ENCODE measurements at places on chromosomes 6 and 20.

- peak; percentile 30 for DNase-seq
Measured at GRCh38 chr6:7992002-7992815, 72.0 kb downstream of the BLOC1S5 start.

- no peak for DNase-seq
Measured at GRCh38 chr6:134744301-134744700, 205.6 kb downstream of the ALDH8A1 start.

- no peak for DNase-seq
Measured at GRCh38 chr6:9087470-9087869, 652.1 kb upstream of the SLC35B3 start.

- peak; percentile 86 for DNase-seq
Measured at GRCh38 chr6:155328539-155329459, 14.5 kb upstream of the TFB1M start.

DNA sequence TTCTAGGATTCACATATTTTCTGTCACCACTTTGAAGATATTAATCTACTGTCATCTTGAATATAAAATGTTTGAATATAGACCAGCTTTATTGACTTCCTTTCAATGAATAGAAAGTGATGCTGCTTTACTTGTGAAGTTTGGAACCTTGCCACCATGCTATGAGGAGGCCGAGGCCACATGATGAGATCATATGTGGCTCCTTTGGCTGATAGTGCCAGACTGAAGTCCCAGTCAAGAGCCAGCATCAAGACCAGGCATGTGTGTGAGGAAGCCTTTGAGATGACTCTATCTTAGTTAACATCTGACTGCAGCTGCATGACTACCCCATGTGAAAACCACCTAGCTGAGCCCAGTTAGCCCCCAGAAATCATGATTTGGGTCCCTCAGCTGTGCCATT, 169.5 kb downstream of the OTOR start:
- no peak for DNase-seq

DNA sequence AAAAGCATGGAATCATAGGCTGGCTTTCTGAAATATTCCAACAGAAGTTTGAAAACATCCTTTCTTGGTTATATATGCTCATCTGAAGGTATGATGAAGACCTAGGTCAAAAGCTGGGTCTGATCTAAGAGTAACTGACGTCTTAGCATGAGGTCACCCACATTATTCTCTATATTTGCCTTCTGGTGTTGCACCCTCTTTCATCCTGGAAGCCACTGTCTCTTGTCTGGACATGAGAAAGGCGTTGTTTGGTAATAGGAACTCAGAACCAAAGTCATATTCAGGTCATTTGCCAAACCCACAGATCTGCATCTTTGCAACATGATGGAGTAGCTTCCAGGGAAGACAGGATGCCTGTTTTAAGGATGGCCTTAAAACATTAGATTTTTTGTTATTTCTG, 17.6 kb downstream of the GABRR1 start:
- DNase-seq, result no peak

GRCh38 chr20:36183155-36183944, 28.8 kb downstream of the EPB41L1 start:
- DNase-seq, result no peak

DNA sequence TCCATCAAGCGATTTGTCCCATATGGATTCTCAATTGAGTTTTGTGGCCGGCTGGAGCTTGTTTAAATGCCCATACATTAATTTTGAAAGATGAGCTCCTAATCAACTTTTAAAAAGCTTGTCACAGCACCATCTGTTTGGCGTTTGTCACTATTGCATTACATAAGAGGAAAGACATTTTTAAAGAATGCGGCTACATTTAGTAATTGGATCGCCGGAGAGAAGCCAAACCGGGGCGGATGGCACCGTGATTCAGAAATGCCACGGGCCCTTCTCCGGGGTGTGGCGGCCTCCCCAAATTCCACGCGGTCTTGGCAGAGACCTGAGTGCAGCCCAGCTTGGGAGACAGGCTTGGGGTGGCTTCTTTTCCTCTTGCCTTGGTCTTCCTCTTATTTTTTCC, 67.7 kb upstream of the ZNFX1 start:
- no peak for DNase-seq

- DNase-seq, result no peak
Measured at GRCh38 chr6:137590684-137591083, 96.5 kb upstream of the OLIG3 start.
